ENCODE measurements at places on chromosomes 7 and 10.

DNA sequence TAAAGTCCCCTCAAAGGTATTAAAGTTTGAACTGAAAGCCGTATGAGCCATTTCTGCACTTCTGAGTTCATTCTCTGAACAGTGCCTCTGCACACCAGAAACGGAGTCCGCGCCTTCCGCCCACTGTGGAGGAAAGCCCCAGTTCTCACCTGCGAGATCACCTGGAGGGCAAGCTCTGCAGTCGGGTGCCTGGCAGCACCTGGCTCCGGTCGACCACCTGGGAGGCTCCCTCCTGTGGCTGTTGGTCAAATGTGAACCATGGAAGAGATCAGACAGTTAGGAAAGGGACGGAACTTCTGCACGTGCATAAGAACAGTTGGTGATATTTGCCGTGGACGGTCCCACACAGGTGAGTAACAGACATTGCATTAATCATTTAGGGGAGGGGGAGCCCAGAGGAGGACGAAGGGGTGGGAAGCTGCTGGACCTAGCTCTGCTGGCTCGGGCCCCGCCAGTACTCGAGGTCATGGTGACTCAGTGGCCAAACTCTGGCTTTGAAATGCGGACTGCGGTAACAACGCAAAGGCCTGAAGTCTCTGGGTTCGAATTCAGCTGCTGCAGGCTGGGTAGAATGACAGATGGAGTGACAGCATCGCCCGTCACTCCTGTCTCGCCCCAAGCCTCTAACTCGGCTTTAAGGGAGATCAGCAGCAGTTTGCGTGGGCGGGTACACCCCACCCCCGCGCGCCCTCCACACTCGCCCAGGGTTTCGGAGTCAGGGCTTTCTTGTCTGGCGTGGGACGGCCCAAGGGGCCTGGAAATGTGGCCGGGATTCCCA is 1.7 kb upstream of the DPYSL4 start:
- no peak for DNase-seq

- DNase-seq = no peak
These were observed 99.1 kb downstream of the NRP1 start for GRCh38 chr10:33235251-33235884.

DNA sequence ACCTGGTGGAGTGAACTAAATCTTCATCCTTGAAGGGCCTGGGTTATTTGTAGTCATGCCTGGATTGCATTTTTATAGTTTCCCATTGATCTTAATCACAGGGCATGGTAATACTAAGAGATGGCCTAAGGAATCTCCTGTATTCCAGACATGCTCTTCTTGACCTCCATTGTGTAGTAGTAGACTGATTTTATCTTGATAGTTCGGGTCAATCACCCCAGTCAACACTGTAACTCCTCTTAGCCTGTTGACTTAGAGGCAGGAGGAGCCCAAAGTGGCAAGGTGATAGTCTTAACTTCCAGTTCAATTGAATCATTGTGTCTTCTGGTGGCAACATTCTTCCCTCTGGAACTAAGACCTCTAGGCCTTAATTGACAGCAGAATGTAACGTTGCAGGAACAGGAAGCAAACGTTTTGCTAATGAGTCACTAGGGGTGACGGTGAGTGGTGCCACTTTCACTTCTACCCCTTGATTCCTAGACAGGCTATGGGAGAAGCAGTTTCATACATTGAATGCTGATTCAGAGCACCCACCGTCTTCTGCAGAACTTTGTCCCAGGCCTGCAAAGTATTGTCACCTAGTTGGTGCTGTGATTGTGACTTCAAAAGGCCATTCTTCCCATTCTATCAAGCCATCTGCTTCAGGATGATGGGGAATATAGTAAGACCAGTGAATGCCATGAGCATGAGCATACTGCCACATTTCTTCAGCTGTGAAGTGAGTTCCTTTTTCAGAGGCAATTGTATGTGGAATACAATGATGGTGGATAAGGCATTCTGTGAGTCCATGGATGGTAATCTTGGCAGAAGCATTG is 24.0 kb upstream of the PAPSS2 start:
- DNase-seq = no peak

- no peak for DNase-seq
These were observed 195.6 kb downstream of the CUX1 start for GRCh38 chr7:102012941-102013461.

DNA sequence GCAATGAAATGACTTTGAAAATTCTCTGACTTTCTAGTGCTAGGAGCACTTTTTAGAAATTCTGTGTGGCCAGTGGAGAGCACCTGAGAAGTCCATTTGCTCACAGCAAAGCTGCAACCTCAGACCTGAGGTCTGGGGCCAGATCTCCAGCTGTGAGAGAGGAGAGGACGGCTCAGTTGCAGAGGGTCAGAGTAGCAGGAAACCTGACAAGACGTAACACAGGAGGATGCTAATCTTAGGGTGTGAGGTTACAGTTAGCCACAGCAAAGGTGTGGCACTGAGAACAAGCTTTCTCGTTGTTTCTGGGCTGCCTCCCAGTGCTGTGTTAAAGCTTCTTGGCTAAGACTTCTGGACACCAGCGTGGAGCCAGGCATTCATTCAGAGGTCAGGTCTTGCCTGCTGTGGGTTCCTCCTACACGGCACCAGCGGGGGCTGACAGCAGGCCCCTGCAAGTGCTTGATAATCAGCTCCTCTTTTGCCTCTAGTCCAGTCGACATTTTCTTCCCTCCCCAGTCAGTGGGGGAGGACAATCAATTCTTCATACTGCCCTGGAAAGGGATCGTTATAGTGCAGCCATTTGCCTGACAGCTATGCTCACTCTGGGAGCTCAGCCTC is 435.4 kb upstream of the DPP6 start:
- DNase-seq = no peak

Data from activated CD8-positive, alpha-beta memory T cell treated with anti-CD3 and anti-CD28 coated beads for 4 hours (primary cell).